ENCODE measurements at places on chromosomes 7 and 10.

DNA sequence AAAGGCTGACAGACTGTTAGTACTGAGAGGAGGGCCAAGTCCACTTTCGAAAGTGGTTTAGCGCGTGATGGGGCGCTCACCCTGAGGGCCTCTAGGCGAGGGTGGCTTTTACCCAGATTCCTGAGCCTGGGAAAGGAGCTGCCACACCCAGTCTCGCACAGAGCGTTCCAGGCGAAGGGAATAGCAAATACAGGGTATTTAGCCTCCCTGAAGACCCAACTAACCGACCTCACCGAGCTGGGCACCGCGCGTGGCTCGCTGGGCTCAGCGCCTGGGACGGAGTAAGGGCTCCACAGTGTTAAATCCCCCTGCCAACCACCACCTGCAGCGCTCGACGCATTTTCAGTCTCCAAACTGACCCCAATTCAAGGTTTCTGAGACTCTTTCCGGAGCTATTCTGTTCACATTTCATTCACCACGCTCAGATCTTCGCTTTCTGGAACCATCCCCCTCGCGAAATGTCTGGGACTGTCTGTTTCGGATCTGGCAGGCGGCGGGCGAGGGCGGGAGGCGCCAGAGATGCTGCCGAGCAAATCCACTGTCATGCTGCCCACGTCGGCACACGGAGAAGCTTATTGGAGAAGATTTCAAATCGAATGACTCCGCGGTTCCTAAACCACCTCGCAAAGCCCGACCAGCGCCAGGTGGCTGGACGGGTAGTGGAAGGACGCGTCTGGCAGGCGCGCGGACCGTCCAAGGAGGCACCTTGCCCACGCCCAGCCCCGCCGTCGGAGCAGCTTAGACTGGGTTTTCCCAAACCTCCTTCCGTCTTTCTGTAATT lies 1.4 kb upstream of the OSBPL3 start:
- peak; percentile 48 for DNase-seq

DNA sequence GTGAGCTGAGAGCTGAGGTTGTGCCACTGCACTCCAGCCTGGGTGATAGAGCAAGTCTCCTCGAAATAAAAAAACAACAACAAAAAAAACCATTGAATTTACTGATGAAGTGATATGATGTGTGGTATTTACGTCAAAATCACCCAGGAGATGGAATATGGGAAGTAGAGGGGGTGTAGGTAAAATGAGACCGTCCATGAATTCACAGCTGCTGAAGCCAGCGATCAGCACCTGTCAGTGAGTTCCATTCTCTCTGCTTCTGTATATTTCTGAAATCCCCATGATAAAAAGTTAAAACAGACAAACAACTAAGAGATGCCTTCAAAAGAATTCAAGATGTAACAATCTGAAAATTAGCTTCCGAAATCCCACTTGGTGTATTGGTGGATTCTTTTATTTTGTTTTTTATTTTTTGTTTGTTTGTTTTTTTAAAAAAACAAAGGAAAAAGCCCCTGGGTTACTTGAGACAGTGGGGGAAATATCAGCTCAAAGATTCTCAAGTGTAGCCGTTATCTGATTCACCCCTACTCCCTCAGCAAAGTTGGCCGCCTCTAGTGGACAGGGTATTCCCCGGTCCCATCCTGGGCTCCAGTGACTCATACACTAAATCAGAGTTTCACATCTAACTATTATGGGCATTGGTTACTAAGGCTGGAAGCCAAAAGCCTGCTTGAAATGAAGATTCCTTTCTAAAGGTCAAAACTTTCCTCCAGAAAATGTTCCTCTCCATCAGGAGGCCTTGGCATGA lies 76.4 kb downstream of the MAP3K8 start:
- DNase-seq = no peak

- DNase-seq = no peak
Observed at GRCh38 chr10:117360994-117361667, 14.1 kb downstream of the PDZD8 start.

- no peak for DNase-seq
Observed at GRCh38 chr7:24659505-24659904, 86.3 kb downstream of the PALS2 start.

DNA sequence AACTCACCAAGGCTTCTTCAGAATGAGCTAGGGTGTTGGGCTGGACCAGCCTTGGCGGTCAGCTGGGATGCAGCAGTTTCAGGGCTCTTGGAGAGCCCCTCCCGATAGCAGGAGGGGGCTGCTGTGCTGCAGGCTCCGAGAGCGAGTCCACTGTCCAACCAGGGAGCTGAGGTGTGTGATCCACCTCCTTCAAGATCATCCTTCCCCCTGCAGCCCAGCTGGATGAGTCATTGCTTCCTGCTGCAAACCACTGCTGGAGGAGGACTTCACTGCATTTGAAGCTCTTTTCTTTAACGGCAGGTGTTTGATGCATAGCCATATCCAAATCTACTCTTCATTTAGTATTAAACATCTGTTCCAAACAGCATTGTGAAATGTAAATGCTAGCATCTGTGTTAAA lies 54.2 kb upstream of the EBF3 start:
- DNase-seq = no peak

DNA sequence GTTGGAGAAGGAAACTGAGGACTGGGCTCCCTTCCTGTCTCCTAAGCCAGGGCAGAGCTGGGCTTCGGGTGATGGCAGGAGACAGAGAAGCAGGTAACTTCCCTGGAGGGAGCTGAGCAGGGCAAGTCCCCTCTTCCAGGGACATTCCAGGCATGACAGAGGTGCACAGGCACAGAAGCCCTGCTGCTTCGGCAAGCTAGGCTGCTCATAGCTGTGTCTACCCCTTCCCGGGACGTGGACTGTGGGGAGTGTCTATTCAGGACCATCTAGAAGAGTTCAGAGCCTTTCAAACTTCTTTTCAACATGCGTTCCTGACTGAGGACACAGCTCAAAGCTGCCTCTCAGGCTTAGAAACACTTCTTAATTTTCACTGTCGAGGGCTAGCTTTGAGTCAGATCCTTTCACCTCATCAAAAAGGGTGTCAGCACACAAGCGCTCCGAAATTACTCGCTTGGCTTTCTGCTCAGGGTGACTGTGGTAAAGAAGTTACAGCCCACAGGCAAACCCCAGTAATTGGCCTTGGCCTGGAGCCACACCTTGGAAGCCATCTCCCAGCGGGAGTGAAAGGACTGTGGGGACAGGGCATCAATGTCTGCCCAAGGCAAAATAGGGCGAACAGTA lies 63.7 kb upstream of the STEAP1B start:
- no peak for DNase-seq

- no peak for DNase-seq
Observed at GRCh38 chr7:116242178-116242577, 31.8 kb downstream of the TES start.

DNA sequence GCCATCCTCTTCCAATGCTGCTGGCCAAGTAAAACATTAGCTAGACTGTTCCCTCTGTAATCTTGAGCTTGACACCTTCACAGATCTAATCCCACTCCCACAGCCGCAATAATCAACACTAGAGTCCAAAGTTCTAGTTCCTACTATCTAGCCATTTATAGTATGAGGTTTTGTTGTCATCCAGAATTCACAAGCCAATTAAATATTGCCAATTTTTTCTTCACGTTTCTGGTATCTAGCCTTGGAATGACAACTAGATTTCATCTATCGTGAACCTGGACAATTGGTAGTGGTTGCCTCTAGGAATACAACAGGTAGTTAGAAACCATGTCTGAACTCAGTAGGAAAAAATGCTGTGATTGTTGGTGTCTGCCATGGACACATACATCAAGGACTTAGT lies 10.4 kb downstream of the WASL start:
- DNase-seq = peak; percentile 56

GRCh38 chr10:119454990-119455389 lies 87.5 kb downstream of the RGS10 start:
- no peak for DNase-seq

DNA sequence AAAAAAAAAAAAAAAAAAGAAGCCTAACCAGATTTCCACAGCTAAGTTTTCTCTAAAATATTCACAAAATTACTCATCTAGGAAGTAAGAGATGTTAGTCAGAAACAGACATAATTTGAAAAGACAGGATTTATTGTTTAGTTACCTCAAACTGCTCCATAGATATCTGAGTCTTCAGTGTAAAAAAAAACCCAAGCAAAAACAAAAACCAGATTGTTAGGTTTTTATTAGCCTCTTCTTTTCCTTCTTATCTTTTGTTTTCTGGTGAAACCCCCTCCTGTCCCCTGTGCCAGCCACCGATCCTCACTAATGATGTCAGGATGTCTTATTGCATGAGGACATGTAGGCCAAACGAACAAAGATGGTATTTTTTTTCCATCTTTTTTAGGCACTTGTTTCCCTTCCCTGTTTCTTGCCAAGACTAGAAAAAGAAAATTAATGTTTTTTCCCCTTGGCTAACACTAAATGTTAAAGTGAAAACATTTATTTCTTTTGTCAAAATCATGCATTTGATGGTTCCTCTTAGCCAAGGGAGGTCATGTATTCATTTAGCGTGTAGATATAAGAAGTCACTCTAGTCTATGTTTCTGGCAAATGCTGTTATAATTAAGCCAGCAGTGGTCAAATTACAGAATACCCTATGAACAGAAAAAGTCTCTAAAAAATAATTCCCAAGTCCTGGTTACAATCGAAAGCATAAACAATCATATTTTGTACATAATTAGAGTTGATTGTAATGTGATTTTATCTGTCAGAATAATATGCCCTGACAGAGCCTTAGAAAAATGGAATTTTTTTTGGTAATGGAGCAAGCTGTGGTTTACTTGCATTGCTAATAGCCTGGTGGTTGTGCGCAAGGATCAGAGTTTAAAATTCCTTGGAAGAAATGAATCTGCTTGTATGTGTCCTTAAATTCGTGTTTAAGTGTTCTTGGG lies 702.4 kb upstream of the FZD8 start:
- DNase-seq = no peak

DNA sequence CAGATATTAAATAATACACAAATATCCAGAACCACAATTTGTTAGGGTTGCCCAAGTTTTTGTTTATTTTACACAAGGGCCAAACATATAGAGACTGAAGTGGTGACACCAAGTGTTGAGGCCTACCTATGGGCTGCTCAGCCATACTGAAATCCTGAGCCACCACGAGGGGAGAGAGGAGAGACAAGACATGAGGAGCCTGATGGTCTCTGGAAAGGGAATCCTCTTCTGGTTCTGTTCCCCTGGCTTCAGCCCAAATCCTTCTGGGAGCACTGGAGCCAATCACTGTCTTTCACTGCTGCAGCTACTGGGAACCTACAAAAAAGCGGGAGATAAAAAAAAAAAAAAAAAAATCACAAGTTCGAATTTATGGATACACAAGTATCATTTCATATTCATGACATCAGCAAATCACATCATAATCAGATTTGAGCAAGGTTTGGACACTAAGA lies 1.9 kb downstream of the SKIDA1 start:
- DNase-seq = peak; percentile 37

- no peak for DNase-seq
Observed at GRCh38 chr7:157407512-157408257, 70.9 kb downstream of the DNAJB6 start.

GRCh38 chr10:89263531-89263930 lies 12.0 kb upstream of the LIPA start:
- no peak for DNase-seq

DNA sequence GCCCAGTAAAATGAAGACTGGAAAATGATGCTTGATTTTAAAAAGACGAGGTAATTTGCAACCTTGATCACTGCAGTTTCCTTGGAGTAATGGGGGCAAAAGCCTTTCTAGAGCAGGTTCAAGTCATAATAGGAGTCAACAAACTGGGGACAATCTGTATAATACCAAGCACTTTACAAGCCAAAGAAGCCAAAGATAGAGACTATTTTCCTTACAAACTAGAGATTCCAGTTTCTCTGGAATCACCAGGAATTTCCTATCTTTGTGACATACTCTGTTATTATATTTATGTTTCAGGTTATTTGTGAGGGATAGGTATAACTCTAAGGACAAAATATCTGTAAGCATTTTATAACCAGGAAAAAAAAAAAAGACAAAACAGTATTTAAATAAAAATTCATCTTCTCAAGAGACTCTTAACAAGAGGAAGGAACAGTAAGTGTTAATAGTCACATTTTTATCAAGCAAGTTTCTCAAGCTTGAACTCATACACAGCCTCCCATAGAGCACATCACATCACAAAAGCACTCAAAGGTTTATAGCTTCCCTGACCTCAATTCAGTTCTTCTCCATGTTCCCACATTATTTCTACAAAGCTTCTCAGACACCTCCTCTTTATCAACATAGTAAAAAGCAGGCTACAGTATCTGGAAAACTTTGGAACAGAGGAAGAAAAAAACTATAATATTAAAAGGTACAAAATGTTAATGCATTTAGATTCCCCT lies 18.9 kb downstream of the JMJD1C start:
- no peak for DNase-seq

DNA sequence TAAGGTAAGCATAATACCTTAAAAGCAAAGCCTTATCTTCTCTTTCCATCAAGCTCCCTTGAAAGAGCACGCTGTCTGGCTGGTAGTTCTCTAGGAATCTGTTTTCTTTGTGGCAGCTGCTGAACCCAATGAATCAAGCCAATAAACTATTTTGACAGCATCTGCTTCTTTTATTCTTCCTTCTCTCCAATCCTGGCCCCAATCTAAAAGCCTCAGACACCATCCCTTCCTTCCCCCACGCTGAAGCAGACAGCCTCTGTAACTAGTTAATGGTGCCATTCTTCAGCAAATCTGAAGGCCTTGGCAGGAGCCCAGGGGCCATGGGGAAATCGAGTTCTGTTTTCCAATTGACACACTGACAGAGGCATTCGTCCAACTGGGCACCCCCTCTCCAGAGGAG lies 186.6 kb upstream of the LYZL1 start:
- no peak for DNase-seq

Data from left lobe of liver (tissue), 2 donors.